ENCODE measurements at places on chromosomes 4 and X.

GRCh38 chr4:26206339-26206738 lies 114.5 kb upstream of the RBPJ start:
- no peak for DNase-seq

GRCh38 chrX:17809273-17809672 lies 51.8 kb downstream of the RAI2 start:
- no peak for DNase-seq

GRCh38 chr4:184991860-184992259 lies 26.4 kb upstream of the HELT start:
- DNase-seq: no peak

- no peak for DNase-seq
Observed at GRCh38 chr4:16142598-16143310, 58.9 kb upstream of the PROM1 start.

GRCh38 chr4:156098805-156099204 lies 145.1 kb upstream of the CTSO start:
- no peak for DNase-seq

DNA sequence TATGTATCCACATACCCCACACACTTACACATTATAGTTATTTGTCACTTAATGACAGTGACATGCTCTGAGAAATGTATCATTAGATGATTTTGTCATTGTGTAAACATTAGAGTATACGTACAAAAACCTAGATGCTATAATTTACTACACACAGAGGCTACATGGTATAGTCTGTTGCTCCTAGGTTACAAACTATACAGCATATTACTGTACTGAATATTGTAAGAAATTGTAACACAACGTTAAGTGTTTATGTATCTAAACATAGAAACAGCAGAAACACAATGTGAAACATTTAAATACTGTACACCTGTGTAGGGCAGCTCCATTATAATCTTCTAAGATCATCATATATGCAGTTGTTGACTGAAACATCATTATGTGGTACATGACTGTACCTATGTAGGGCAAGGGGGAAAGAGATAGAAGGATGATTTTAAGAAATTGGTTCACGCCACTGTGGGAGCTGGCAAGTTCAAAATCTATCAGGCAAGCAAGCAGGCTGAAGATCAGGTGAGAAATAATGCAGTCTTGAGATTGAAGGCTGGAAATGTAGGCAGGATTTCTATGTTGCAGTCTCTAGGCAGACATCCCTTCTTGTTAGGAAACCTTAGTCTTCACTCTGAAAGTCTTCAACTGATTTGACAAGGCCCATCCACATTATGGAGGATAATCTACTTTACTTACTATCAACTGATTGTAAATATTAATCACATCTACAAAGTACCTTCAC lies 78.0 kb upstream of the CPEB2 start:
- no peak for DNase-seq

GRCh38 chrX:97215186-97215585 lies 331.5 kb downstream of the RPA4 start:
- DNase-seq: no peak

- DNase-seq: no peak
Observed at GRCh38 chr4:141054446-141054845, 78.8 kb downstream of the RNF150 start.

GRCh38 chr4:54016504-54016903 lies 47.9 kb downstream of the CHIC2 start:
- DNase-seq: peak; percentile 43

GRCh38 chrX:20019672-20020365 lies 29.0 kb upstream of the BCLAF3 start:
- no peak for DNase-seq

- no peak for DNase-seq
Observed at GRCh38 chrX:107728371-107729099, 47.1 kb downstream of the TSC22D3 start.

DNA sequence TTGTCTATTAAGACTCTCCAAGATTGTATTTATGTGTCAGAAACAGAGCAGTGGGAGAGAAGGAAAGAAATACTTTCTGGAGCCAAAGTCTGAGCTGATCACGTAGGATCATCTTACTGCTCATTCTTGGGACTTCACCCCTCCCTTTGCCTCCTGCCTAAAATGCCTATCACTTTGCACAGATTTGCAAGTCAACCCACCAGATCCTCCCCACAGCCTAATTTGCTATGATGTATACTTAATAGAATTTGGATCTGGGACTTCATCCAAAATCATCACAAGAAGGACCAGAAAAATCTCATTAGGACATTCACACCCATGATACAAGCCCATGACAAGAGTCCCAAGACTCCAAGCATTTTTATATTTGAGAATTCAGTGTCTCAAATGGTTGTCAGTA lies 290.2 kb downstream of the FBXW7 start:
- no peak for DNase-seq

DNA sequence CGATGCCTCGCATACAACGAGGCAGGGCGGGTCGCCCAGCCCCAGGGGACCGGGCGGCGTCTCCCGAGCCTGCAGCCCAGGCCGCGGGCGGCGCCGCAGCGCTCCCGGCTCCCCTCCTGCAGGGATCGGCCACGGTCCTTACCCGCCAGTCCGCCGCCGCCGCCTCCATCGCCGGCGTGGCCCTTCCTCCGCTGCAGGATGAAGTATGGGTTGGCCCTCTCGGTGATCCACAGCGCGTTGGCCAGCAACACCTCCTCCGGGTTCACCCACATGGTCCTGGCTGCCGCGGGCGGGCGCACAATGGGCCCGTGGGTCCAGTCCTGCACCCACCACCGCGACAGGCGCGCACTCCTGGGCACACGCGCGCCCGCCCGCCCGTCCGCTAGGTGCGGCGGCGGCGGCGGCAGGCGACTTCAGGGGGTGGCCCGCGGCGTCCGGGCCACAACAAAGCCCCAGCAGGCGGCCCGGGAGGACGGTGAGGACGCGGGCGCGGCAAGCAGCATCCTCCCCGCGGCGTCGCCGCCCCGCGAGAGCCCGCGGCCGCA lies 339 bp downstream of the TBC1D9 start:
- DNase-seq: no peak

GRCh38 chrX:22800806-22801205 lies 199.0 kb upstream of the DDX53 start:
- DNase-seq: no peak

DNA sequence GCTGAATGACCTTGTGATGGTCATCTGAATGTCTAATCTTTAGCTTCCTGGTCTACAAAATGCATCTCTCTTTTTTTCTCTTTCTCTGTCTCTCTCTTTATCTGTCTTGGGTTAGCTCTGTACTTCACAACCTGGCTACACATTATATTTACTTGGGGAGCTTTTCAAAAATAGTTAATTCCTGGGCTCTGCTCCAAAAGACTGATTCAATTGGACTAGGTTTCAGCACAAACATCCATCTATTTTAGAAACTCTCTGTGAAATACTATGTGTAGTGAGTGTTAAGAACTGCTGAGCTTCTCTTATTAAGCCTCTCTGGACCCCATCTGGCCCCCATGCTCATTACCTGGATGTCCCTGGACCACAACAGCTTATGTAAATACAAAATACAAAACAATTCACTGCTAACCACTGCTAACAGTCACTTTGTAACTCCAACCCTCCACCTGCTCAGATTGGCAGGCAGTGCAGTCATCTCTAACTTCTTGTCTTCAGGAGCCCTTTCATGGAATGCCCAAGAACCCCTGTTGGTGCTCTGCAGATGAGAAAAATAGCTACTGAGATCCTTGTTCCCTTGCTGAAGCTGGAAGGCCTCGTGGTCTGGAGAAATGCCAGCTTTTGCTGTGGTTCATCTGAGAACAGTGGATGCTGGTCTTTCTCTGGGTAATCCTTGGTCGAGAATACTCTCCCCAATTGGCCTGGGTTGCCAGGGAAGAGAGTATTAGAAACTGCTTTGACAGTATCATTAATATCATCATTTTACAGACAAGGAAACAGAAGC lies 14.8 kb upstream of the BOD1L1 start:
- DNase-seq: no peak

GRCh38 chr4:30821859-30822612 lies 101.9 kb downstream of the PCDH7 start:
- no peak for DNase-seq

GRCh38 chr4:88390128-88390527 lies 11.5 kb downstream of the HERC6 start:
- DNase-seq: no peak

- no peak for DNase-seq
Observed at GRCh38 chr4:29046781-29047180, 1673.4 kb upstream of the PCDH7 start.

GRCh38 chr4:149345424-149345823 lies 470.2 kb downstream of the IQCM start:
- no peak for DNase-seq

GRCh38 chrX:858542-859078 lies 228.0 kb downstream of the SHOX start:
- no peak for DNase-seq

Data from NCI-H1436 treated with DMSO at 0.1 percent for 48 hours (cell line).